ENCODE measurements at places on chromosomes 2 and 18.

- no peak for DNase-seq
Measured at GRCh38 chr2:28662044-28662443, 89.6 kb upstream of the PPP1CB start.

DNA sequence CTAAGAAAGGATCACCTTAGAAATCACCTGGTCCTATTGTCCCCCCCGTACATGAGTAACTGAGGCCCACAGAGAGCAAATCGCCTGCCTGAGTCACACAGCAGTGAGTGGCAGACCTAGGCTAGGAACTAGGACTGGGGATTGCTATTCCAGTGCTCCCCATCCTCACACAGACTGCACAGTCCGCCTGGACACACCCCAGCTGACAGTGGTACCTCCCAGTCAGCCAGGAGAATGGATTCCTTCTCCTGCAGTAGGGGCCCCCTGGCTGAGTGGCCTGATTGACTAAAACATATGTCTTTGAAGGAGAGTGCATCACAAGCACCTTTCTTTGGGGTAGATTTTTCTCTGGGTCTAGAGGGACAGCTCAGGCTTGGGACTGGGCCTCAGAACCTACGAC, 32.4 kb upstream of the SLC35F6 start:
- no peak for DNase-seq

DNA sequence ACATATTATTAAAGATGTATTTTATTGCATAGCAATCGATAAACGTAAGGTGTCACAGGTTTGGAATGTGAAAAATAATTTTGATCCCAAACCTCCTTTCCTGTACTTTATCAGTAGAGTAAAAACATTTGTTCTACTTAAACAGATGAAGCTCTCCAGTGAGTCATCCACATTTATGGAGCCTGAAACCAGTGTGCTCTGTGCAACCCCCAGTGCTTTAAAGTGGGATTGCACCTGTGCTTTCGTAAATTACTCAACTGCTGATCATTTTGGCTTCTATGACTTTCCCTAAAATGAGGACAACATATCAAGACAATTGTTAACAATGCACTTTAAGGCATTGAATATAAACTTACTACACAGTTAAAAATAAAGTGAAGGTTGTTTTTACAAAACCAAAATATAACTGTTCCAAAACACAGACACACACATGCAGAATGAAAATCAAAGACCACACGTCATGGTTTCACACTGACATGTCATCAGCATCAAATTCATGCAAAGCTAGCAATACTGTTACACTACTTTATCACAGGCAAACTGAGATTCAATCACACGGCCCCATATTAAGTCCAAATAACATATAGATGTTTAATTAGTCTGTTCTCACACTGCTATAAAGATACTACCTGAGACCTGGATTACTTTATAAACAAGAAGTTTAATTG, 9.7 kb downstream of the TMEM18 start:
- DNase-seq: peak; percentile 35

GRCh38 chr2:142980246-142981068, 103.0 kb downstream of the KYNU start:
- DNase-seq: no peak
